Aorta (tissue), 5 donors: ENCODE measurements at places on chromosomes 3 and 15.
A peak's percentile ranks its signal among the peaks of the same experiment; 100 is the strongest.

DNA sequence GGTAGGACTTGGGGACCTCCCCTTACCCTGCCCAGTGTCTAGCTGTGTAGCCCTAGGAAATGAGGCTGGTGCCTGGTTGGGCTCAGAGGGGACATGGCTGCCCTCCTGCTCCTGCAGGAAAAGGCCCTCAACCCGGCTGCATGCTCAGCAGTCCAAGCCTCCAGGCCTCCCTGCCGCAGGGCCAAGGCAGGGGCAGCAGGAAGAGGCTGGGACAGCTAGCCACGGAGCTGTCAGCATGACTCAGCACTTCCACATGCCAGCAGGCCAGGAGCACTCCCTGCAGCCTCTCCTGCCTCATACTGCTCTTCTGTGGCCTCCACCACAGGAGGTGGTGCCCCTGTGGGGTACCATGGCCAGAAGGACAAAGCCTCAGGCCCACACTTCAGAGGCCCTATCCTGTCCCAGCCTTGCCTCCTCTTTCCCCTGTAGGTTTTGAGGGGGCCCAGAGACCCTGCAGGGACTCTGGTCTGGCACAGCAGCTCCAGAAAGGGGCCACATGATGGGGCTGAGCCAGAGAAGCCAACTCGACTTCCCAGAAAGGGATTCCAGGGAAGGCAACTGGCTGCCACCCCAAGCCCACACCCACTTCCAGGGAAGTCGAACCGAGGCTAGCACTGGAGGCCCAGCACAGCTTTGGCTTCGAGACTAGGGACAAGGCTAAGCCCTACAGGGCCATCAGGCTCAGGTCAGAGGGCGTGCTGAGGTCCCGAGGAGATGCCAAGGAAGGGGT, 19.5 kb downstream of the TKT start:
- peak; percentile 91 for DNase-seq

DNA sequence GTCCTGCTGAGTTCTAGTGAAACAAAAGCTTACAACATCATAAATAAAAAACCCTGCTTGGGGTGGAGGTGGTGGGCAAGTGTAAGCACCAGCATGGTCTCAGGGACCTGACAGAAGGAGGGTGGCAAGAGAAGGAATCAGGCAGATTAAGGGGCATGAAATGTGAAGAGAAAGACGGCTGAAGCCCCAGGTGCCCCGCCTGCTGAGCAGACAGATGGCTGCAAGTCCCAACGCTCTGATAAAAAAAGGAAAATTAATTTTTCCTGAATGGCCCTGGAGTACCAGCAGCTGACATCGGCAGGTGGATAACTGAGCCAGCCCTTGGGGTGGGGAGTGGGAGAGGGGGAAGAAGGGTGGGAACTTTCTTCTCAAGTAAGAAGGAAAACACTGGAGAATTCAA, 137.9 kb downstream of the XXYLT1 start:
- no peak for DNase-seq

GRCh38 chr3:112814266-112814665, 32.4 kb downstream of the CD200R1L start:
- DNase-seq = no peak

DNA sequence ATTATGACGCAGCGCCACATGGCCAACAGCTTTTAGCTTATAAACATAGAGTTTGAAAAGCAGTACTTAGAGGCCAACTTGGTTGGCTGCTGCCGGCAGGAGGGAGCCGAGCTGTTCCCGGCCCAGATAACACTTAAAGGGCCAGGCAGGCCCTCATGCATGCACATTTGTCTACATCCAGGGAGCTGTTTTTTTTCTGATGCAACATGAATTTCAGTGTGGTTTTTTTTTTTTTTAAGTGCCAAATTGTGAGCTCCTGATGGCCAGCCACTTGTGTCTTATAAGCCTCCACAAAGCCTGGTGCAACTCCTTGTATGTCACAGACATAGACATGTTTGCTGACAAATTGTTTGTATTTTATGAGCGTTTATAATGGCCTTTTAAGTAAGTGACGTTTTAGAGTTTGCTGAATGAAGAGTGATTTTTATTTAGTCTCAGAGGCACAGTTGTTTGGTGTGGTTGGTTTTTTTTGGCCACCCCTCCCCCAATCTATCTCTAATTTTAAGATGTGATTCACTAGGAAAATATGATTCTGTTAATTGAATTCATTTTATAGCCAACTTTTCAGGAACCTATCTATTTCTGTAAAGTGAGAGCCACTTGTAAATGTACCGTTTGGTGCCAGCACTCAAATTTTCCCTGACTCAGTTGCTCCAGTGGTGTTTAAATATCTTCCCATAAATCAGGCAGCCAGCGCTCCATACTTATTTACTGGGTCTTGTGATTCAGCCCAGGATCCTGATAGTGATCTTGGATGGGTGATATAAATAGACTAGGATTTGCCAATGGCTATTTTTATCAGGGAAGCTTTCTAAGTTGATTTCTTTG, 134.3 kb downstream of the VGLL4 start:
- DNase-seq = peak; percentile 87

DNA sequence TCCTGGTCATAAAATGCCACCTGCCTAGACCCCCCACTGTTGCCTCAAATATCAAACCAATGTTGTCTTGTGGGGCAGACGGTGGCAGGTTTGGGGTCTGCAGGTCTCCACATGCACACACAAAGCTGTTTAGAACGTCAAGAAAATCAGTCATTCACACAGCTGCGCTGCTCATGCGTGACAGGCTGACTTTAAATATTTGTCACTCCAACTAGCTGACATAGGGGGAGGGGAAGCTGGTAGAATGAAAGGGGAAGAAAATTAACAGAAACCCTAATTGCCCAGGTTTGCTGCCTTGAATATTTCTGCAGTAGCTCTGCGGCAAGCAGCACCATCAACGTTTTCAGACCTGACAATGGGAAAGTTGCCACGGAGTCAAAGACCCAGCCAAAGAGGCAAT, 201.8 kb downstream of the ABHD5 start:
- no peak for DNase-seq

GRCh38 chr3:184579513-184579912, 17.9 kb downstream of the EPHB3 start:
- DNase-seq = no peak

- DNase-seq = no peak
Measured at GRCh38 chr3:130850044-130850797, 43.7 kb upstream of the ATP2C1 start.

DNA sequence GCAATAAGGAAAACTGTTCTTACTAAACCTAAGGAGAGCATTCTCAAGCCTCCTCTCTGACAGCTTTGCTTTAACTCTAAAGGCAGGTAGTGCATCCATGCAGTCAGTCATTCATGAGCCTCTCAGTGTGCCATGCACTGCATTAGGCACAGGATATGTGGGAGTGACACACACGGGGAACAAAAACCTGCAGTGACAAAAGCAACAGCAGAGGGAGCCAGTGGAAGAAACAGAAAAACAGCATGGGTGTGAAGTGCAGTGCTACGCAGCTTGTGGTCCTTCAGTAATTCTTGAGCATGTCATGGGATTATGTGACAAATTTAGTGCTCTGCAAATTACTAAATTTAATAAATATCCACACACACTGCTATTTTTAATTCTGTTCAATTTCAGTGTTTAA, 230.7 kb downstream of the BBX start:
- DNase-seq = no peak

- no peak for DNase-seq
Measured at GRCh38 chr3:14803981-14804834, 14.6 kb upstream of the FGD5 start.

GRCh38 chr3:50378024-50378423, 18.7 kb upstream of the TMEM115 start:
- DNase-seq = no peak

DNA sequence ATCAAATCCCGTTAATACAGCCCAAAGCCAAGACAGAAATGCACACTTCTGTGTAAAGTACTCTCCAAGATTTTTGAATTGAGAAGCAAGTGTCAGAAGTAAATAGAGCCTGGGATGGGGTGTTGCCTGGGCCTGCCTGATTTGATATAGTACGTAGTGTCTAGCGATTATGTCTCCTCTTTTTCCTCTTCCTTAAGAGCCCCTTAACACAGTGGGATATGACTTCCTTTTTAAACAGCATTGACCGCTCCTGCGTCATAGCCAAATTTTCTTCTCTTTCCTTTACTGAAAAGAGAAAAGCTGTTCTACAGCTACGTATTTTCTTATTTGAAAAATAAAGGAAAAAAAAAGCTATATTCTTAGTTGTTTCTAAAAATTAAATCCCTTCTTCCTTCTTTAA, 97.7 kb downstream of the PLCL2 start:
- DNase-seq = no peak

GRCh38 chr3:72887705-72888545, at the start of gene GXYLT2:
GXYLT2 (plus strand) TSS chr3:72888046; CDS start chr3:72888234, 188 bp downstream.
- DNase-seq = peak; percentile 87

DNA sequence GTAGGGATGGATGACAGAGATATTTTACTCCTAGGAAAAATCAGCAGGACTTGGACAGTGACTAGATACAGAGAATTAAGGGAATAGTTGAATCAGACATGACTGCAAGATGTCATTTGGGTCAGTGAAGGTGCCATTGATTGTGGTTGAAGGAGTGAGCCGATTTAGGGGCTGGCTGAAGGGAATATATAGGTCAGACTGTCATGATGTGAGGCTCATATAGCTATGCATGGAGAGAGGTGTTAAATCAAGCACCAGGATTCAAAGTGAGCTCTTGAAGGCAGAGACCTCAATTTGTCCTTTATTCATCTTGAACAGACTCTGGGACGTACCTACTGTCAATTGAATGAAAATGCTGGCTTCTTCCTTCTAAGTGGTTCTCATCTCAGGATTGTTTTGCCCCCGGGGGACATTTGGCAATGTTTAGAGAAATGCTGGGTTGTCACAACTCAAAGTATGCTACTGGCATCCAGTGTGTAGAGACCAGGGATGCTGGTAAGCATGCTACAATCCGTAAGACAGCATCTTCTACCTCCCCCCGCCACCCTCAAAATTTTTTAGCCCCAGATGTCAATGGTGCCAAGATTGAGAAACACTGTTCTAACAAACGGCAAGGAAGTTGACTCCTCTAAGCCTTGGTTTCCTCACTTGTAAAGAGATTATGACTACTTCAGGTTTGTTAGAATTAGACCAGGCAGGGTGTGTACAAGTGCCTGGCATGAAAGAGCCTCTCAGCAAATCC, 7.8 kb downstream of the ATP2C1 start:
- no peak for DNase-seq

DNA sequence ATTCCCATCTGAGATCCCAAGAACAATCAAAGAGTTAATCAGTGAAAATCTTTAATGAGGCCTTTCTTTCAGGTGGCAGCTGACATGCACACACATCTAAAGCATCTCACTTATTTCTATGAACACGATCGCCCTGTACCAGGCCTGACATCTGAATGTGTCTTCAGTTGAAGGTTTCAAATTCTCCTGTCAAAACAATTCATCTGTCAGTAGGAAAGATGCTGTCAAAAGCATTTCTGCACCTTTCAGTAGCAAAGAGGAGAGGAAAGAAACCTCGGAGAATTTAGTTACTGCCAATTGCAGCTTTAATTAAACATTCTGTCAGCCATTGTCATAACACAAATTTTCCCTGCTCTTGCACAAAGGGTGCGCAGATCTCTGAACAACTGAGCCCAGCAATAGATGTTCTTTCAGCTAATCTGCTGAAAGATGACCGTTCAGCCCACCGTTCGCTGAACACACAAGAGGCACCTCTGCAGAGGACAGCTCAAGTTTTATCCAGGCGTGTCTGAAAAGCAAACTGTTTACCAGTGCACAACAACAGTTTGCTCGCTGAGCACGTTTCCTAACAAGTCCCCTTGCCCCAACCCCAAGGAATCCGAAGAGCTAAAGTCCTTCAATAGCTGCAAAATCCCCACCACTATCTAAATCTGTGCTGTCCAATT, 34.1 kb downstream of the LRIG1 start:
- DNase-seq = no peak

- no peak for DNase-seq
Measured at GRCh38 chr3:29144361-29144760, 136.5 kb upstream of the RBMS3 start.

GRCh38 chr3:22089284-22089683, 338.3 kb upstream of the ZNF385D start:
- DNase-seq = no peak

- DNase-seq = no peak
Measured at GRCh38 chr3:14565868-14566588, 25.9 kb upstream of the GRIP2 start.

GRCh38 chr3:27105904-27106303, 263.3 kb downstream of the NEK10 start:
- DNase-seq = no peak

DNA sequence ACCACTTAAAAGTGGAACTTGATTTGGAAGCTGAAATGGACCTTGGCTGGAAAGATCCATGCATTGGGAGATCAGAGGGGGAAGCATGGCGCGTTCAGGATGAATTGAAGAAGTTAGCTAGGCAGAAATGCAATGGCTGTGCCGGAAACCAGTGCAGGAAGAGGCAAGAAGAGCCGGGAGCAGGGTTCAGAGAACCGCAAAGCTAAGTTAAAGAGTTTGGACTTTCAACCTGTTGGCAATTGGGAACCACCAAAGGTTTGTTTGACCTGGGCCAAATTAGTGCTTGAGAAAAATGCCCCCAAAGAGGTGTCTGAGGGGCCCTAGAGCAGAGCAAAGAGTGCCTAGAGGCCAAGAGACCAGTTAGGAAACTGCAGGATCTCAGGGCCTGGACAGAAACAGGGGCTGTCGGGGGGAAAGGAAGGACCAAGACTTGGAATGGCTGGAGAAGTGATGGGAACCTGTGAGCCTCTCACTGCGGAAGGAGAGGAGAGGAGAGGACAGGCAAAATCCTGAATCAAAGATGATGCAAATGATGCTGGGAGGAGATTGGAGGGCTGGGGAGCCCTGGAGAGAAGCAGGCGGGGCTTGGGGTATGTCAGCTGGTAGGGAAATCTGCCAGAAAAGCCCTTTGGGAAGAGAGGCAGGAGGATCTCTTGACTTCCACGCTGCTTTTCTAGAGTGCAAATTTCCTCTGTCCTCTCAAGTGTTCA, 49.3 kb downstream of the FAM174B start:
- no peak for DNase-seq

DNA sequence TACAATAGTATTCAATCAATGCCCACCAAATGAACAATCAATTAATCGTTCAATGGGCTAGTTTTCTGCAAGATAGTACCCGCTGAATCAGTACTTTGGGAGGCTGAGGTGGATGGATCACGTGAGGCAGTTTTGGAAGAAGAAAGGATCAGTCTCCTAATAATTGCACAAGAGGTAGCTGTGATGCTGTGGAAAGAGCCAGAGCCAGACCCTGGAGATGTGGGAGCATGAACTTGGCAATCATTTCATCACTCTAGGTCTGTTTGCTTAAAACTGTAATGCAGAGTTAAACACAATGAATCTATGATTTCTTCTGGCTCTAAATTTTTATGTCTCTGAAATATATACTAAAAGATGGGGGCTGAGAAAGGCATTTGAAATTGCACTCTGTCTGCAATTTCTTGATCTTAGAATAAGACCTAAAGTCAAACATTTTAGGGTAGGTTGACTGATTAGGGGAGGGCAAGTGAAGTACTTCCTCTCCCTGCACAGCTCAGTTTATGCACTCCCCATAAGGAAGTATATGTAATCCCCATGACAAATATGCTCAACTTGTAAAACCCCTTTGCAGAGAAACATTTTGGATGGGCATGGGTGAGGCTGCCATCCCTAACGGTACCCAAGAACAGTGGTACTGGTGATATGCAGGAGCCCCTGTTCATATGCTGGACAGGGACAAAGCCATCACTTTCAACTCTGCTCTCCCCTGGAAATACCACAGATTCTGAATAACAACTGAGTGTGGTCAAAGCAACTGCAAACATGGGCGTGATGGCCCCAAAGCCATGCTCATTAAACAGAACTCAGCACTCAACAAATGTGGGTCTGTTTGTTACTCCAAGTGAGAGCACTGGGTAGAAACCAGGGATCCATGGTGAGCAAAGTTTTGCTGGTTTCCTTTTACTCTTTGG, 28.6 kb upstream of the SPATA12 start:
- no peak for DNase-seq

- DNase-seq = no peak
Measured at GRCh38 chr3:66957367-66957766, 40.7 kb upstream of the KBTBD8 start.

GRCh38 chr15:88897456-88898194, 2.3 kb upstream of the HAPLN3 start:
- peak; percentile 93 for DNase-seq
